ENCODE measurements at places on chromosomes 2 and 18. TPM values are rescaled to one million over a fixed set of nuclear protein-coding genes. Genes with fewer than 3 reads are reported as not detected.

The GKN1 gene
- total RNA-seq = not detected

The ARHGAP25 gene
- total RNA-seq = 15.0 TPM

The MYO1B gene
- total RNA-seq = 55.7 TPM

The TNFAIP6 gene
- total RNA-seq = not detected

The FAP gene
- total RNA-seq = 0.09 TPM

The PLCD4 gene
- total RNA-seq = 1.3 TPM

The ZNF892 gene
- total RNA-seq = 3.6 TPM

The FABP1 gene
- not detected for total RNA-seq

The UGGT1 gene
- 60.6 TPM for total RNA-seq

The DPP10 gene
- total RNA-seq = under 0.01 TPM

The TGIF1 gene
- total RNA-seq = 127 TPM

The TDRD15 gene
- not detected for total RNA-seq

The SLC25A12 gene
- total RNA-seq = 10.3 TPM

The GALNT13 gene
- under 0.01 TPM for total RNA-seq

The FLACC1 gene
- total RNA-seq = 0.87 TPM

The SCYGR4 gene
- not detected for total RNA-seq

The SULT1C4 gene
- 287 TPM for total RNA-seq

The RBM44 gene
- 0.86 TPM for total RNA-seq

The IL1RL1 gene
- under 0.01 TPM for total RNA-seq

The KCNG2 gene
- 0.43 TPM for total RNA-seq

The KCNG3 gene
- total RNA-seq = not detected

The RAB6C gene
- total RNA-seq = not detected

The HES6 gene
- total RNA-seq = 0.77 TPM

The TTC39C gene
- 1.8 TPM for total RNA-seq

The TUBA3E gene
- total RNA-seq = not detected
